ENCODE measurements at places on chromosomes 2 and 18. TPM values are rescaled to one million over a fixed set of nuclear protein-coding genes. Genes with fewer than 3 reads are reported as not detected.
A peak's percentile ranks its signal among the peaks of the same experiment; 100 is the strongest.

GRCh38 chr2:204251998-204252376 is 293.3 kb upstream of the PARD3B start:
- no peak for DNase-seq

GRCh38 chr2:189937691-189938090 is 124.8 kb downstream of the MSTN start:
- DNase-seq: no peak

The RASGRP3 gene
- 6.1 TPM for total RNA-seq

The SPP2 gene
- total RNA-seq: not detected

DNA sequence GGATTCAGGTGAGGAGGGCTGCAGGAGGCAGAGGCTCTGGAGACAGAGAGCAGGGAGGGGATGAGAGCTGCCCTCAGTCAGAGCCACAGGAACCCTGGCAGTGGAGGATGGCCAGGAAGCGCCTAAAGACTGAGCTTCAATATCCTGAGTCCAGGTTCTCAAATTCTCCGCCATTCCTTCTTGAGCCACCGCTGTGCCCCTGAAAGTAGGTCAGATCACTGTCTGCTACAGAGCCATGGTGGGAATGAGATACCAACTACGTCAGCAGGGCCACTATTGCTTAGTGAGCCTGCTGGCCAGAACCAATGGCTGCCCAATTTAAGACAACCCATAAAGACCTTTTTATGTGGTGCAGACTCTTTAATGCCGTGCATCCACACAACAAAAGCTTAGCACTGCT is 155.5 kb downstream of the CTIF start:
- DNase-seq: no peak

GRCh38 chr2:172865422-172865821 is 129.8 kb downstream of the RAPGEF4 start:
- no peak for DNase-seq

The CD302 gene
- 9.4 TPM for total RNA-seq

- no peak for DNase-seq
Observed at GRCh38 chr18:46754661-46755292, 2.1 kb downstream of the ST8SIA5 start.

- DNase-seq: peak; percentile 82
Observed at GRCh38 chr2:8543383-8544170, 138.3 kb upstream of the ID2 start.

DNA sequence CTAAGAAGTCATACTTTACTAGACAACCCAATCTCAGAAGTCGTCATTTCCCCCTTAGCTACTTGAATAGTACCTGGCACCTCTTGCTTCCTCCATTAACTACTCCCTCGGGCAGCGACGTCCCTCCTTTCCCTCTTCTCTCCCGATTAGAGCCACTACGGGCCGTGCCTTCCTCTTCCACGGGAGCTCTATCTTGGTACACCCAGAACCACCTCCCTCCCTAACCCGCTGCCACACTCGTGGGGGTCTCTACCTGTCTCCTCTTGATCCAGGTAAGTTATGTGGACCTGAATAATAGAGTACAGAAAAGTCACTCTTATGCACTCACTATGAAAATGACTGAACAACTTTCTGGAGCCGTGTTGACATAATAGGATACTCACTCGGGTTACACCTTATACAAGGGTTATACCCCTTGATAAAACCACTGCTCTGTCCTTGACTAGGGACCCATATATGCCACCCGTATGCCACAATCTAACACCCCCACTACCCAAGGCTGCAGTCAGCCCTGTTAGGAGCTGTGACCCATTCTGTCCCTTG is 595 bp upstream of the HDHD2 start:
- DNase-seq: peak; percentile 54

GRCh38 chr2:149400997-149401396 is 70.6 kb downstream of the LYPD6 start:
- no peak for DNase-seq

DNA sequence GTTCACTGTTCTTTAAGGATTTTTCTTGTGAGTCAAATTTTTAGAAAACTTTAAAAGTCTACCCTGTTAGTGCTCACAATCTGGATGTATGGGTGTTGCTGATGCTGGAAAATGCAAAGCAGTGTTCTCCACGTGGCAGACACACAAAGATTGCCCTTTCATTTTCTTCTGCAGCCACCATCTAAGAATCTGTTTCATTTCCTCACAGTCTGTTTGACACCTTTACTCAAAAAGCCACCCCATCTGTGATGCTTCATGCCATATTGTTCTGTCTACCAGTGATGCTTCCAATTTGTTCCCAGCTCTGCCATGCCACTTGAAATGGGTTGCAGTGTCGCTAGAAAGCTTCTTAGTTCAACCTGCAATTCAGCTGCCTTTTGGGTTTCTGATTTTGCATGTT is 464.2 kb upstream of the UBE2E3 start:
- DNase-seq: no peak

The FIGN gene
- total RNA-seq: 1.4 TPM

GRCh38 chr2:169131587-169132512 is 62.5 kb downstream of the DHRS9 start:
- no peak for DNase-seq

DNA sequence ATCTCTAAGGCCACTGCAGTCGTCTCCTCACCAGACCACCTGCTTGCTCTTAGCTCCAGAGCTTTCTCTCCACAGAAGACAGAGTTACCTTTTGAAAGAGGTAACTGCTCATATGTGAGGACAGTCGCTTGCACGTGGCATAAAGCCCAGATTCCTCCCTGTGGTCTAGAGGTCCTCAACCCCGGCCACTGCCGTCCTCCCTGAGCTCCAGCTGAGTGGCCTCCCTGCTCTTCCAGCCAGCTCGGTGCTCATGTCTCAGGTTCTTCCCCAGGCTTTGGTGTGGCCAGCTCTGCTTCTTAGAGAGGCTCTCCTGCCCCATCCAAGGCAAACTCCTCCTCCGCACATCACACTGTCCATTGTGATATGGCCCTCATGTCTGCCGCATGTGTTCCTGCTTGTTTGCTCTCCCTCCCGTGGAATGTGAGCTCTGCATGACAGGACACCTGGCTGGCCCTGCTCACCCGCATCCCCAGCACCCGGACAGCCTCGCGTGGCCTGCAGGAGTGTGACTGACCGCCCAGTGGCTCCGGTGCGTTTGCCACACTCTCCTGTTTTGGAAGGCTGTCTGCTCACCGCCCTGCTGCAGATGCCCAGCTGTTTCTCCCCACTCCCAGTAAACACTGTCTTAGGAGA is 91.5 kb upstream of the LDLRAD4 start:
- DNase-seq: no peak

GRCh38 chr2:1782514-1782913 is 38.2 kb upstream of the PXDN start:
- DNase-seq: no peak

The PLGLB1 gene
- total RNA-seq: 2.1 TPM

DNA sequence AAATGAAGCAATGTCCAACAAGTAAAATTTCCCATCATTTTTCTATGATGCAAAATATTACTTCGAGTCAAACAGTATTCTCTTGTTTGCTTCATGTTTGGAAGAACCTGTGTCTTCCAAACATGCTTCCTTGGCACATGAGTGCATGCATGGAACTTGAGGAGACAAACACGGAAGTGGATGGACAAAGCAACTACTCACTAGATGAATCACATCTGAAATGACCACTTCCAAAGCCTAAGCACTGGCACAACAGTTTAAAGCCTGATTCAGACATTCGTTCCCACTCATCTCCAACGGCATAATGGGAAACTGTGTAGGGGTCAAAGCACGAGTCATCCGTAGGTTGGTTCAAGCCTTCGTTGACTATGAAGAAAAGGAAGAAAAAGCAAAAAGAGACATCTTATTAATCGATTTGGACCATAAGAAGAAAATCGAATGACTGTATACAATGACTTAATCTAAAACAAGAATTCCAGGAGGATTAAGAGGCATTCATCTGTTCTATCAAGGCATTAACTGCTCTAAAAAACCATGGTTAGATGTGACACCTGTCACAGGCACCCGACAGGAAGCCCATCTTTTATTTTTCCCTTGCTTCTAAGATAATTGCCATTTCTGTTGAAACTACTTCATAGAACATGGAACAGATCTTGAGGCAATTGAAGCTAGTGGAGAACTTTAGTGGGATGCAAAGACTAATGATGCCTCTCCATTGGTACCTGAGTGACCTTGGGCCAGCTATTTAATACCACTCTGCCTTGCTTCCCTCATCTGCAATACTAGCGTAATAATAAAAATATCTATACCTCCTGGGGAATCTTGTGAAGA is 56.0 kb downstream of the ATIC start:
- DNase-seq: no peak

- DNase-seq: no peak
Observed at GRCh38 chr2:235835810-235836209, 332.4 kb downstream of the GBX2 start.

GRCh38 chr2:232400256-232401015 is 6.2 kb upstream of the ALPG start:
- no peak for DNase-seq

The IL36G gene
- total RNA-seq: not detected

DNA sequence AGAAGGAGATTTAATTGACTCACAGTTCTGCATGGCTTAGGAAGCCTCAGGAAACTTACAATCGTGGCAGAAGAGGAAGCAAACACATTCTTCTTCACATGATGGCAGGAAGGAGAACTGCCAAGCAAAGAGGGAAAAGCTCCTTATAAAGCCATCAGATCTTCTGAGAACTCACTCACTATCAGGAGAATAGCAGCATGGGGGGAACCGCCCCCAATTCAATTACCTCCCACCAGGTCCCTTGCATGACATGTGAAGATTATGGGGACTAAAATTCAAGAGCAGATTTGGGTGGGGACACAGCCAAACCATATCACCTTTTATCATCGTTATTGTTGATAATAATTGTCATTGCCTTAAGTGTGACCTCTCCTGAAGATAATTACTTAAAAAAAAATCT is 197.9 kb upstream of the SLC14A2 start:
- no peak for DNase-seq

The INO80C gene
- total RNA-seq: 32.2 TPM

DNA sequence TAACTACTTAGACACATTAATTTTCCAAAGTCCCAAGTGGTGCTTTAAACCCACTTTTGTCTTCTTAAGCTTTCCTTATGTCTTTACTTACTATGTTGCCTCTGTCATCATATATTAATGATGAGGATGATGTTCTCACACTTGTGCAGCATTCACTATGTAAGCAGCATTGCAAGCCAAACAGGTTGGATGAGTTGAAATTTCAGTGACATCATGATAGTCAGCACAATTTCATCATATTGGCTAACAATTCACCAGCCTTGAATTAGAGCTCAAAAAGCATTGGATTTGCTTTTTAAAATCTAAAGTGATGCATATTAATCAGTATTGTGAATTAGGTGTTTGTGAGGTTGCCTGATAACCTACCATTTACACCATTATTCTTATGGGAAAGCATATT is 7.7 kb downstream of the APLF start:
- DNase-seq: no peak

DNA sequence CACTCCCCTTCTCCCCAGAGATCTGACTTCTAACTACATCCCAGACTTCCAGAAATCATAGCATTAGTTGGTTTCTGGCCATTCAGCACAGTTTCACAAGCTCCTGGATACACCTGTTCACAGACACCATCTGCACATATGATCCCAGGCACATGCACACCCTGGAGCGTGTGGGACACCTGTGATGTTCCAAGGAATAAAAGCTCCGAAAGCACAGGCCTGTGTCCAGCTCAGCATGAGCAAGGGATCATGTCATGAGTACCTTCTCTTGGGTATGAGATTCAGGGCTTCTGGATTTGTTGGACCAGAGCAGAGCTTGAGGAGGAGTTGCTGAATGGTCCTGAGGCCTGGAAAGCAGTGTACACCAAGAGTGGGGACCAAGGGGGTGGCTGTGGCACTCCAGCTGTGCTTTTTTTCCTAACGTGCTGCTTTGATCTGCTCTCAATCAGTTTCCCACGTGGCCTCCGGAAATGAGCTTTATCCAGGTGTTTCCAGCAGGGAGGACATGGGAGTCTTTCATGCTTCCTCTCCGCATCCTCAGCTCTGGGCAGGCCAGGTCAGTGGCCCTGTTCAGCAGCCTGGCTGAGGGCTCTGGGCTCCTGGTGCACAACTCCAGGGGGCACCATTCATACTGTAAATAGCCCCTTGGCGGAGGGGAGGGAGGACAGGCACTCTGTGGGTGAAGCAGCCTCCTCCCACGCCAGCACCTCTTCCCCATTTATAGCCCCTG is 1.8 kb downstream of the DYSF start:
- DNase-seq: no peak

All from mucosa of descending colon (tissue), 3 donors.